ENCODE measurements at places on chromosomes 1 and 21.

DNA sequence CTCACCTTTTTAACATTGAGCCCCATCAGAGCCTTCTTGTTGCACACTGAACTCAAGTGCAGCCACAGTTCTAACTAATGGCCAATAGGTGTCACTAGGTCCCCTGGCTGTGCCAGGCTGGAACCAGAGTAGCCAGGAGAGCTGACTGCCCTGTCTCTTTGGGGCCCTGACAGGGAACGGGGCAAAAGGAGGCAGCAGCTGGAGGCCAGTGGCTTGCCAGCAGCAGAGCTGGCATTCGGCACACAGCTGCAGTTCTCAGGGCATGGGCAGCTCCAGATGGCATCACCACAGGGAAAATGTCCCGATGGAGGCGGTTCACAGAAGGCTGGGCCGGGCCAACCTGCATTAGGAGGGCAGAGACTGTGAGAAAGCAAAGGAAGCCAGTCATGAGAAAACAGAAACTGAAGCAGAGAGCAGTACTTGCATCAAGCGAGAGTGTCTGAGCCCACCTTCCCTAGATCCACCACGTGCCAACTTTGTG lies 188.6 kb downstream of the FCRL5 start:
- peak; percentile 45 for DNase-seq

DNA sequence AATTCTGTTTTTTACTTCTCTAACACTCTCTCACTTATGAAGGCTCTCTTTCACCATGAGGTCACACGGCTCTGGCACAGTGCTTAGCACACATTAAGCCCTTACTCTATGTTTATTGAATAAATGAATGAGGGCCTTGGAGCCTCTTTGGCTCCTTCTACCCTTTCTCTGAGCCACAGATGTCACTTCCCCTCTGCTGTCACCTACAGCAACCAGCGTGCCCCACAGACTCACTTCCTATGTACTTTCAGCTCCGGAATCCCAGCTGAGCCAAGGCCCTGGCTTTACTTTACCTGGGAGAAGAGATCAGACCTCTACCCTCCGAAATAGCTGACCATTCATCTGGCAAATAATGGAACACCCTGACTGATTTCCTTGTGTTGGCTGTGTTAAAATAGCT lies 53.7 kb upstream of the HMCN1 start:
- DNase-seq, result no peak

DNA sequence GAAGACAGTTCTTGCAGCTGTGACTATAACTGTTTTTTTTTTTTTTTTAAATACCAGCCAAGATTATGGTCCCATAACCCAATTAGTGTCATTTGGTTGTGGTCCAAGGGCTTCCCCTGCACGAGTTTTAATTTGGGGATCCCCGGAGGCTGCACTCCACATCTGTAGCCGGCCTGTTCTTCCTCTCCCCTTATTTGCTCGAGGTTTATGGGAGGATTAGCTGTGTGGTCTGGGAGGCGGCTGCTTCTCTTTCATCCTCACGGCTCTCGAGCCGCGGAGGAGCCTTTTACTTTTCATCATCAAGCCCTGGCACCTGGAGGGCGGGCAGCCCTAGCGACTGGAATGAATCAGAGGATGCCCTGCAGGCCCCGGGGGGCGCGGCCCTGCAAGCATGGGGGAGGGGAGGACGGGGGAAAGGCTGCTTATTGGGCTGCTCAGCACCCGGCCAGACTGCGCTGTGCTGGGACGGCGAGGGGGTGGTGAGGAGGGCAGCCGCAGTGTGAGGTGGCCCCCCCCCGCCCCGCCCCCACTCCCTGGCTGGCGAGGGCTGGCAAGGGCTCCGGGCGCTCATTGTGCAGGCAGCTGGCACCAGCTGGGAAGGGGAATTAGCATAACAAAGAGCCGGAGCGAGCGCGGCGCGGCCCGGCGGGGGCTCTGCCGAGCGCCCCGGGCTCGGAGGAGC lies 18.5 kb downstream of the SERTAD4 start:
- peak; percentile 79 for DNase-seq

DNA sequence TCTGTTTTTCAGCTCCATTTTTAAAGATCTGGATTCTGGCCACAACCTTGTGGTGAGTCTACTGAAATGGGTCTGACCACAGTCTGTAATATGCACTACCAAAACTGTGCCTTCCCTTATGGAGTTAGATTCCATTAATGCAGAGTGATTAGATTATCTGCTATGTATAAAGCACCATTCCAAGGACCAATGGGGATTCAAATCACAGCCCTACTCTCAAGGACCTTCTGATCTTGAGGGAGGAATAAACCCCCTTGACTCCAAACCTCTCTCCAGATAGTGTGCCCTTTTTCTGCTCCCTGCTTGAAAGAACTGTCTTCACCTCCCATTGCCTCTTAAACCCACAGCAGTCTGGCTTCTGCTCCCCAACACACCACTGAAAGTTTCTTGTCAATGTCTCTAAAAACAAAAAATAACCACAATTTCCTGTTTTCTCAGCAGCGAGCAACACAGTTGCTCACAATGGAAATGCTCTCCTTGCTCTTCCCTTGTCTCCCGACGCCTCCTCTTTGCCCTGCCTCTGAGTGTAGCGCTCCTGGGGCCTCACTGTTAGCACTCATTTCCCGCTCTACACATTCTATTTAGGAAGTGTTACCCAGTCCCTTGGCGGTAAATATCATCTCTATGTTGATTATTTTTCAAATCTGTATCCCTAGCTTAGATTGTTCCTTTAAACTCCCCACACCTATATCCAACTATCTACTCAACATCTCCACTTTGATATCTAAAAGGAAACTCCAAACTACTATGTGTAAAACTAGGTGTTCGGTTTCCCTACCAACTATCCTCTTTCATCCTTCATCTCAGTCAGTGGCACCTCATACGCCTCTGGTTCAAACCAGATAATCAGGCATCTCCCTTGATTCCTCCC lies 13.6 kb downstream of the PCNX2 start:
- peak; percentile 83 for DNase-seq

GRCh38 chr1:238832106-238832505 lies 554.3 kb upstream of the CHRM3 start:
- DNase-seq, result no peak

- DNase-seq, result no peak
Observed at GRCh38 chr21:35397781-35398180, 348.7 kb upstream of the RUNX1 start.

- no peak for DNase-seq
Observed at GRCh38 chr21:39874206-39874605, 7.0 kb downstream of the PCP4 start.

- no peak for DNase-seq
Observed at GRCh38 chr21:46413365-46413696, 45.4 kb upstream of the DIP2A start.

- DNase-seq, result no peak
Observed at GRCh38 chr21:31042080-31042464, 3.8 kb upstream of the KRTAP19-8 start.

- peak; percentile 96 for DNase-seq
Observed at GRCh38 chr21:37435120-37435519, 68.5 kb downstream of the DYRK1A start.

GRCh38 chr1:225934711-225935110 lies 6.3 kb downstream of the LEFTY2 start:
- DNase-seq, result no peak

DNA sequence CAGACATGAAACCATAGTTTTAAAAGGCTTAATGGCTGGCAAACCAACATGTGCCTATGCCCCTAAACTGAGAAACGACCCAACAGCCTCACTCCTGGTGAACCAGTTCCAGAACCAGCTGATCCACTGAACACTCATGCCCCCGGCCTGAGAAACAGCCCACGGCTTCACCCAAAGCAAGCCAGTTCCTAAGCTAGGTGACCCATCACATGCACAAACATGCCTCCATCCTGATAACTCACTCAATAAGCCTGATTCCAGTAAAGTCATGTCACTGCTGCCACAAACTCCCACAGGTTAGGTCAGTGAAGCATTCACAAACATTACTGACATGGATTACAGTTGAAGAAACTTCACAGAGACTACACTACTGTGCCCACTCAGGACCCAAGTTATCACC lies 161.6 kb downstream of the USH2A start:
- no peak for DNase-seq

DNA sequence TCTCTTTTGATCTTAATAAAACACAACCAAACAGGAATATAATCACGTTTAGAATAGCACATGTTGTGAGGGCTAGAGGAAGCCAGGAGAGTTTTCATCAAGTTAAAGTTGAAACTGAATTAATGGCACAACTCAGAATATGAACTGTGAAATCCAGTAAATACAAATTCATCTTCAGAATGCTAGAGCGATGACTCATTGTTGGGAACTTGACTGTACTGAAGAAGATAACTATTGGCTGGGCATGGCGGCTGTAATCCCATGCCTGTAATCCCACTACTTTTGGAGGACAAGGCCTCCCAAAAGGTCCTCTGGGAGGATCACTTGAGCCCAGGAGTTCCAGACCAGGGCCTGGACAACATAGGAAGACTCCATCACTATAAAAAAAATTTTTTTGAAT lies 8.8 kb downstream of the SYF2 start:
- no peak for DNase-seq

- DNase-seq, result no peak
Observed at GRCh38 chr21:44370786-44371410, 17.5 kb downstream of the TRPM2 start.

- DNase-seq, result no peak
Observed at GRCh38 chr1:35555601-35556477, 1.4 kb downstream of the KIAA0319L start.

DNA sequence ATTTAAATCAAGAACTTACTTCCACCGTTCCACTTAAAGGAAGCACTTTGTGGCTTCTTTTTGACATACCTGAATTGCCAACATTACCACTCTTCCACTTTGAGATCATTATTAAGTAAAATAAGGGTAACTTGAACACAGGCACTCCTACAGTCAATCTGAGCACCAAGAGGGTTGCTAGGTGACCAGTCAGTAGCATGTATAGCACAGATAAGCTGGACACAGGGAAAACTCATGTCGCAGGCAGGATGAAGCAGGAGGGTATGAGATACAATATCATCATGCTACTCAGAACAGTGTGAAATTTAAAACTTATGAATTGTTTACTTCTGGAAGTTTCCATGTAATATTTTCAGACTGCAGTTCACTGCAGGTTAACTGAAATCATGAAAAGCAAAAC lies 47.0 kb upstream of the RAP1GAP start:
- no peak for DNase-seq

DNA sequence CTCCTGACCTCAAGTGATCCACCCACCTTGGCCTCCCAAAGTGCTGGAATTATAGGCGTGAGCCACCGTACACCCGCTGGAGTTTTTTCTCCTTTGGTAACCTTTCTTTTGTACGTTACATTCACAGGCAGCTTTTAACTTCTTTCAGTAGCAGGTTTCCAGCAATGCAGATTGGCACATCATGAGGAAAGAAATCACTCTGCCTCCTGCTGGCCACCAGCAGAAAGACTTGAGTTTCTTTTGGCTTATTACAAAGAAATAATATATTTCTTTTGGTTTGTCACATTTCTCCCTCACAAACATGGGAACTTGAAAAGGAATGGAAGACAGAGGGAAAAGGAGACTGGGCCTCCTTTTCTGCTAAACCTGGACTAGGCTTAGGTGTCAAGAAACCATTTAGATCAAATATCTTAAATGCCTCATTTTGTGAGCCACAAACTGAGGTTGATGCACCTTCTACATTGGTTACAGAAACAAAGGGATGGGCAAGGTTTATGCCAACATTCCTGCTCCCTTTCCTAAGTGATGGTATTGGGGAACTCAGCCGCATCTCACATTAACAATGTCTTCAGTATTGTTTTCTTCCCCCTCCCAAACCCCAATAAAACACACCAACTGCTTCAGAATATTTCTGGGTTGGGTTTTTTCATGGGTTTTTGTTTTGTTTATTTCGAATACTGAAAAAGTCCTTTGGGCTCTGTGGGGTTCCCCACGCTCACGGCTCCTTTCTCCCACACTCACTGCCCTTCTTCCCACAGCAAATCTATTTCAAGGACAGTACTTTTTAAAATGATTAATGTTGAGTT lies 7.7 kb downstream of the ENSA start:
- peak; percentile 80 for DNase-seq

DNA sequence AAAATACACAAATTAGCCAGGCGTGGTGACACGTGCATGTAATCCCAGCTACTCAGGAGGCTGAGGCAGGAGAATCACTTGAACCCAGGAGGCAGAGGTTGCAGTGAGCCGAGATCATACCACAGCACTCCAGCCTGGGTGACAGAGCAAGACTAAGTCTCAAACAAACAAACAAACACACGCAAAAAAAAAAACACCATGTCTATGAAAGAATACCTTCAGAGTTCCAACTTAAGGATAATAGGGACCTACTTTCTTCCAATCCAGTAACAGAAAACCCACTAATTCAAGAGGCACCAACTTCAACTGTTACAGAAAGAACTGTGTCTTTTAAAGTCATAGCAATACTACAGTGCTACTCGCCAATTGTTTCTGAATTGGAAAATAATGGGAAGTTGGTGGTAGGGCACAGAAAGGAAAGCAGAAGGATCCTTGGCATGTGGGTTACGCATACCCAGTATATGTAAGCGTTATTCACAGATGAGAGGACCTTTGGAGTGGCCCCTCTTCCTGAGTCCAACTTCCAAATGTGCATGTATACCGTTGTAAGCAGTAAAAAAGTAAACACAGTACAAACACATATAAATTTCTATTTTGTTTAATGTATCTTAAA lies 87.0 kb downstream of the ACBD6 start:
- no peak for DNase-seq

DNA sequence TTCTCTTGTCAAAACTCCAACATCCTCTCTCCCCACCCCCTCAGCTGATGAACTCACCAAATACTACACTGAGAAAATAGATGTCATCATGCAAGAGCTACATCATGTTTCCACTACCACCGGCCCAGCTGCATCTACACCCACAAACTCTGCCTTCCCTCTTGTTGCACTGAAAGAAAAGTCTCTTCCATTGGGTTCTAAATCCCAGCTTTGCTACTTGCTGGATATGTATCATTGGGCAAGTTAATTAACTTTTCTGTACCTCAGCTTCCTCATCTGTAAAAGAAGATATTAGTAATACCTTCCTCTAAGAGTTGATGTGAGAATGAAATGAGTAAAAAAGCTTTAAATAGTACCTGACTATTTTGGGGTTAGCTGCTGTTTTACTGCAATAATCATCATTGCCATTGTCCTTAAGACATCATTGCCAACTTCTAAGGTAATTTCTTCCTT lies 108.6 kb downstream of the OLFML2B start:
- peak; percentile 11 for DNase-seq

DNA sequence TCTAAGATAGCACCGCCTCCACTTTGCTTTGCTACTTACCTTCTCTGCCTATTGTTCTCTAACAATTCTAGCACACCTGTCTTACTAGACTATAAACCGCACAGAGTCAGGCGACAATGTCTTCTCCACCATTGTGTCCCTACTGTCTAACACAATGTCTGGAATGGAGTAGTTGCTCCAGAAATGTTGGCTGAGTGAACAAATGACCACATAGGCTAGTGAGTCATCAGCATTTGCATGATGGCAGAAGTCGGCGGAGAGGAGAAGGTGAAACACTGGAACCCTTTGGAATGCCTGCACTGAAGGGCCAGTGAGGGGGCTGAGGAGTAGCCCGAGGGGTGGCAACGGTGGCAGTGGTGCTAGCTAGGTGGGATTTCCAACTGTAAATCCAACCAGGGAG lies 14.0 kb upstream of the PABPC4 start:
- DNase-seq, result peak; percentile 22

GRCh38 chr1:86811142-86811924 lies 102.6 kb downstream of the SELENOF start:
- no peak for DNase-seq

- DNase-seq, result no peak
Observed at GRCh38 chr1:198678901-198679329, 40.1 kb downstream of the PTPRC start.

- DNase-seq, result no peak
Observed at GRCh38 chr1:108551137-108551862, 8.6 kb upstream of the EEIG2 start.

All from astrocyte of the spinal cord (primary cell).